CD8-positive, alpha-beta memory T cell (primary cell): ENCODE measurements at places on chromosomes 7 and 10.

DNA sequence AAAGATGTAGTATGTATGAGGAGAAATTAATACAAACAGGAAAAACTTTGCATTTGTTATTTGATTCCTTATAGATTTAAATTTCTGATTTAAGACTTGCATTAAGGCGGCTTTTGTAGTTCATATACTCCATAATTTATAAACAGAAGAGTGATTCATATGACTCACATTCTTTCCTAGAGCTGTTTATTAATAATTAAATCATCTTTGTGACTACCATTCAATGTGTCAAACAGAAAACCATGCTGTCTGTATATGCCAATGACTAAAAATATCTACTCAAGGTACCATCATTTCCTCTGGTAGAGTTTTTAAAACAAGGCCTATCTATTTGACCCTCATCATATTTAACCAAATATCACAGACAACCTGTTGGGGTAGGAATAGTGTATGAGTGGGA is 501.7 kb downstream of the PARD3 start:
- DNase-seq: no peak

- DNase-seq: no peak
Observed at GRCh38 chr7:28347475-28348318, 64.6 kb upstream of the CREB5 start.

DNA sequence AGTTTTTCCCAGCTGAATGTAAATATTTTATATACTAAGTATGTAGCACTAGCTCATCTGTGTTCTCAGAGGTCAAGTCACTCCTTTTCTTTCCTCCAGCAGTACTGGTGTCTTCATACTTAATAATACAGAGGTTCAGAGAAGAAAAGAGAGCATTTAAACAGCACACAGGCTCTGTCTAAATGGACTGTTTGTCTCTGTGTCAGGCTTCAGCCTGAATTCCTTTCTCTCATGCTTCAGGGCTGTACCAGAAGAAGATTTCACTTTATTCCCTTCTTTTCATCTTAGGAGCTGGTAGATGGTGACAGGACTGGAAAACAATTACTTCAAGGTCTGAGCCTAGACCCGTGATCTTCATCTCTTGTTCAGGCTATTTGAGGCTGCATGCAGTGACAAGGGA is 51.4 kb upstream of the LYZL2 start:
- no peak for DNase-seq

- no peak for DNase-seq
Observed at GRCh38 chr10:33382921-33383713, 48.6 kb upstream of the NRP1 start.

- DNase-seq: peak; percentile 68
Observed at GRCh38 chr7:151769188-151769821, 107.6 kb downstream of the PRKAG2 start.

- DNase-seq: no peak
Observed at GRCh38 chr7:74217455-74218342, 7.9 kb downstream of the LAT2 start.
